ENCODE measurements at places on chromosomes 7 and 10.

DNA sequence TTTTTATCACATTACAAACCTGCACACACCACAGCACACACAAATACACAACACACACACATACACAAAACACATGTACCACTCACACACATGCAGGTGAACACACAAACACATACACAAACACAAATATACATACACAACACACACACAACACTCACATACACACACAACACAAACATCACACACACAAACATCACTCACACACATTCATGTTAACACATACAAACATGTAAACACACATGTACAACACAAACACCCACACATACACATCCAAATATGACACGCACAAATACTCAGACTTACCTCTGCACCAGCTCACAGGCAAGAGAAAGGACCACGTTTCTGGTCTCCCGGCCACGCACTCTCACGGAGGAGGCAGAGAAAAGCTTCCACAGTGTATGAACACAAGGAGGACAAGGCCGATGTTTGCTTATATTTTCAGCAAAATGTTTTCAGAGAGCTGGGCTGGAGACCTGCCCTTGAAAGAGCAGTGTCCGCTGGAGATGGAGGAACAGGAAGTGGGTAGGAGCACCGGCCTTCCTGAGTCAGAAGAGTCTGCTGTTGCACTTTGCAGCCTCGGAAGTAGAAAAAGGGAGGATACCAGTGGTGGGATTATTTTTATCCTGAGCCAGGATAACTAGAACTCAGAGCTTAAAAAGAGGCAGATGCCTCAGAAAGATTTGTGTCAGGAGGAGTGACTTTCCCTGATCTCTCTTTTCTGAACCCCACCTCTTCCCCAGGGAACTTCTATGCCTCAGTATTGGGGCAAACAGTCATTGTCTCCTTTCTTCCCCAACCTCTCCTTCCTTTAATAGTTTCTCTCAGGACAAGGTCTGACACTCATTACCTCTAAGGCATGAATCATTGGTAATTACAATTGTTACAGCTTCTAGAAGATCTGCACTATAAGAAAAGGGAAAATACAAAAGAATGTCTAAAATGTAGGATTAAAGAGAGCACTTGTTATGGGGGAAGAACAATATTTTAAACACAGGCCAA lies at the start of gene GIMAP6:
Gene GIMAP6, minus strand, starts transcription at position 520 of the 999 bp plus-strand sequence. CDS start 2,243 bp downstream, outside the sequence.
- DNase-seq, result no peak

DNA sequence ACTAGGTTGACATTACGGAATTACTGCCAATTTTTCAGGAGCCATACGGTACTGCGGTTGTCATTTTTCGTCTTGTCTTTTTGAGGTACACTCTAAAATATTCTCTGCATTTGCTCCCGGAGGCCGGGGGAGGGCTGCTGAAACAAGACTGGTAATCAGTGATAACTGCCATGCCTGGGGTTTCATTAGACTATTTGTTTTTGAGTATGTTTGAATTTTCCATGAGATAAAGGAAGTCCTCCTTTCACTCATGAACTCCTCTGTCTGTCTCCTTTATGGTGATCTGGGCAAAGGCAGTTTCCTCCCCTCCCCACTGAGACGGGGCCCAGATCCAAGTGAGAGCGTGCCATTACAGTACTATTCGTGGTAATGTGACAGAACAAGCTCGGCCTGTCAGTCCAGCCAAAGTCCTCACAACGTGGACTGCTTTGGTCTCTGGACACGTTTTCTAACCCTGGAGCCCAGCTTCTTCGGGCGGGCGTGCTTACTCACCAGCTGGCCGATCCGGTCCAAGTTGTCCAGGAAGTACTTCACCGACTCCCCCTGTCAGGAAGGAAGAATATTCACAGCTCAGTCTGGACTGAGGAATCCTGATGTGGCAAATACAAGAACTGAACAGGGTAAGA lies 45.1 kb downstream of the AMZ1 start:
- peak; percentile 41 for DNase-seq

DNA sequence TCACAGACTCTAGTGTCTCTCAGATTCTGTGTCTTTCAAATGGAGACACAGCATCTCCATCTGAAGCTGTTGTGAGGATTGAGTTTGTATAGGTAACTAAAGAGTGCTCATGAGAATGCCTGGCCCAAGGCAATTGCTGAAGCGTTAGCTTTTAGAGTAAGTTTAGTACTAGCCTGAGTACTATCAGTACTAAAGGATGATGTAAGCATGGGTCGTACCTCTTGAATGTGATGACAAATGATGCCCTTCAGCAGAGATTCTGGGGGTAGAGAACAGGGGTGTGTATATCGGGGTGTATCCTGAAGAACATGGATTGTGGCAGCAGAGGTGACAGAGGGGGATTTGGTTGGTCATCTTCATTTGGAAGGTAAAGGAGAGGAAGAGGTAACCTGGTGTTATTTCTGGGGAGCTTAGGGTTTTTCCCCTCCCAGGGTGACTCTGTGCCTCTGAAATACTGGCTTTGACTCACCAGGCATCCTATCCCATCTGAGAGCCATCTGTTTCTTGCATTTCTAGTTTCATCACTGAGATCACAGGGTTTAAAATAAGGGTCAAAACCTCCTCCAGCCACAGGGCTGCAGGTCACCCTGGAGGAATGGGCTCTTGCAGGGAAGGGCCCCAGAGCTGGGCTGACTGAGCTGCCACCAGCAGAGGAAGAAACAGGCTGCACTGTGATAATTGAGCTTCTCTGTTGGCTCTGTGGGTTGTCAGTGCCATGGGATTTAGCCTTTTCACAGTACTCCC lies 756.0 kb downstream of the KCNMA1 start:
- DNase-seq, result no peak

- DNase-seq, result no peak
Observed at GRCh38 chr7:36132012-36132411, 21.0 kb upstream of the EEPD1 start.

DNA sequence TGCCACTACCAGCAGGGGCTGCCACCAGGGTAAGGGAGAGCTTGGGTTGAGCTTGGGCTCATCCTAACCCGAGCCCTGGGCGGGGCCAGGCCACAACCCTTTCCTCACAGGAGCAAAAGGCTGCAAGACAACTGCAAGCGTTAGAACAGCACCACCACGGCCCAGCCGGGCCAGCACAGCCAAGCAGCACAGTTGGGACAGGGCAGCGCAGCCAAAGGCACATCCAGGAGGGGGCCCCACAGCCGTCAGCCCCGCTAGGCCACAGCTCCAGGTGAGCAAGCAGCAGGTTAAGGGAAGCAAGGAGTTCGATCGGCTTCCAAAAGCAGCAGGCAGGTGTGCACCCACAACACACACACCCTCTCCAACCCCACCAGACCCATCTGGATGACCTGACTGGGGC lies 7.0 kb upstream of the NDST2 start:
- no peak for DNase-seq

DNA sequence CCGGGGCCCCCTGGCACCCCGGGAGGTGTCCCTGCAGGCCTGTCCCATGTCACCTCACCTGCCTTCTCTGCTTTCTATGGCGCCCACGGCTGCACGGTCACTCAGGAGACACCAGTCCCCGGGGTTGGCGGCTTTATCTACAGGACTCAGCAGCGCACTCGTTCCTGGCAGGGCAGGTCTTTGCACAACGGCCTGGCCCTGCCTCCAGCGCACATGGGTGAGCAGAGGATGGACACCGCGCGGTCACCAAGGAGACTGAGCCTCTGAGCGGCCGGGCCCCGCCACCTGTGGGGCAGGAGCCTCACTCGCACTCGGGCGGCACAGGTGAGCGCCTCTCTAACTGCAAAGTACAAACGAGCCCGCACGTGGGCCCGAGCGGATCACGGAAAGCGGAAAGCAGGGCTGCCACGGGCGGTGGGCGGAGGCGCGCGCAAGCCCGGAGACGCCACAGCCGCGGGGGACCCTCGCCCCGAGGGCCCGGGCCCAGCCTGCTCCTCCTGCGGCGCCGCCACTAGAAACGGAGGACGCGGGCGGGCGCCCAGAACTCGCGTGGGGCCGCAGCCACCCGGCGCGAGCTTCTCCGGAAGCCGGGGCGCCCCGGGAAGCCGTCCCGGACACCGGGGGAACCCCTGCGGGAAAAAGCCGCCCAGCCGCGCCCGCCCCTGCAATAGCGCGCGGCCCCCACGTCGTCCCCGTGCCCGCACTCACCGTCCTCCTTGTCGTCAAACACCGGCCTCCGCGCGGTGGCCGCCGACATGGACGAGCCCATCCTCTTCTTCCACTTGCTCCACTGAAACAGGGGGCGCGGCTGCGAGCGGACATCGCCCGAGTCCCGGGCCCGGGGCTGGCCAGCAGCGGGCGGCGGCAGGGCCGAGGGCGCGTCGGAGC lies 642 bp downstream of the STK32C start:
- peak; percentile 92 for DNase-seq

DNA sequence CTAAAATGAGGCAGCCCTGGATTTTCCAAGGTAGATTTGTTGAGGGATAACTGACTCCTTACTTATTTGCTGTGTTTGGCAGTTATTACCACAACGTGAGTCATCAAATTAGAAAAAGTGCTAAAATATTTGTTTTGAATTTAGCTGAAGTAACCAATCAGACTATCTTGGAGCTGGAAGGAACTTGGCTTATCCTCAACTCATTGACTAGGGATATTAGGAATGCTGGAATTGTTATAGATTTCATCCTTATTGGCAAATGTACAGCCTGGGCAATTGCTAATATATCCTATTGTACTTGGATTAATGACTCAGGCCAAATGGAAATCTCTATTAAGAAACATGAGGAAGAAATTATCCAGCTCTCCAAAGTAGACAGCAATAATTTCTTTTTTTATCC lies 1189.0 kb upstream of the LRRN3 start:
- DNase-seq, result no peak

DNA sequence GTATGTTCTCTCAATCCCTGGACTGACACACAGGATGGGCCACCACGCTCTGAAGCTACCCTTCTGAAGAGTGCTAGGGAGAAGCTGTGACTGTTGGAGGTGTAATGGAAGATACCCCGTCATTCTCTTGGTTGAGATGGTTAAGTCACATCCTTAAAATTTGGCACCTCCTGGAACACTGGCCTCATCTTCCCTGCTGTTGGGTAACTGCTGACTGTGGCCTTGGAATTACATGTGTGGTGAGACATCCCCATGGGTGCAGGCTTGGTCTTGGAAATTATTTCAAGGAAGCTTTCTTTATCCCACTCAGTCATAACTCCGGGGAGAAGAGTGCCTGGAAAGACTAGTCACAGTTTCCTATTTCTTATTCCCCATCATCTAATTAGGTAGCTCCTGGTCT lies 62.0 kb downstream of the LRMDA start:
- DNase-seq, result no peak

- DNase-seq, result no peak
Observed at GRCh38 chr10:131947631-131948347, 33.9 kb downstream of the BNIP3 start.

DNA sequence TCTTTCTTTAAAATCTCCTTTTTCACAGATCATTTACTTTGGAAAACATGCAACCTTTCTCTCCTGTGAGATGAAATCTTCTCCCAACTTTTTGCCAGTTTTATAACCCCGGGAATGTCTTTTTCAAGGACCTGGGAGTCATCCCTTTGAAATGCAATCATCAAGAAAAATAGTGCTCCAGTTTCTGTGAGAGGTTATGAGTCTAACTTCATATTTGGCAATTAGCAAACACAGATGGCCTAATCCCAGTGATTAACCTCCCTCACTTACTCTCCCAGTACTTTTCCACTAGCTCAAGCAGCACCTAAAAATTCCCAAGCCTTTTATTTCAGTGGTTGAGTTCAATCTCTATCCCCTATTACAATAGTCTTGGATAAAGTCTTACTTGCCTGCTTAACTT lies 185.8 kb upstream of the TMEM106B start:
- DNase-seq, result no peak

- peak; percentile 90 for DNase-seq
Observed at GRCh38 chr7:140810830-140811556, 113.7 kb downstream of the BRAF start.

DNA sequence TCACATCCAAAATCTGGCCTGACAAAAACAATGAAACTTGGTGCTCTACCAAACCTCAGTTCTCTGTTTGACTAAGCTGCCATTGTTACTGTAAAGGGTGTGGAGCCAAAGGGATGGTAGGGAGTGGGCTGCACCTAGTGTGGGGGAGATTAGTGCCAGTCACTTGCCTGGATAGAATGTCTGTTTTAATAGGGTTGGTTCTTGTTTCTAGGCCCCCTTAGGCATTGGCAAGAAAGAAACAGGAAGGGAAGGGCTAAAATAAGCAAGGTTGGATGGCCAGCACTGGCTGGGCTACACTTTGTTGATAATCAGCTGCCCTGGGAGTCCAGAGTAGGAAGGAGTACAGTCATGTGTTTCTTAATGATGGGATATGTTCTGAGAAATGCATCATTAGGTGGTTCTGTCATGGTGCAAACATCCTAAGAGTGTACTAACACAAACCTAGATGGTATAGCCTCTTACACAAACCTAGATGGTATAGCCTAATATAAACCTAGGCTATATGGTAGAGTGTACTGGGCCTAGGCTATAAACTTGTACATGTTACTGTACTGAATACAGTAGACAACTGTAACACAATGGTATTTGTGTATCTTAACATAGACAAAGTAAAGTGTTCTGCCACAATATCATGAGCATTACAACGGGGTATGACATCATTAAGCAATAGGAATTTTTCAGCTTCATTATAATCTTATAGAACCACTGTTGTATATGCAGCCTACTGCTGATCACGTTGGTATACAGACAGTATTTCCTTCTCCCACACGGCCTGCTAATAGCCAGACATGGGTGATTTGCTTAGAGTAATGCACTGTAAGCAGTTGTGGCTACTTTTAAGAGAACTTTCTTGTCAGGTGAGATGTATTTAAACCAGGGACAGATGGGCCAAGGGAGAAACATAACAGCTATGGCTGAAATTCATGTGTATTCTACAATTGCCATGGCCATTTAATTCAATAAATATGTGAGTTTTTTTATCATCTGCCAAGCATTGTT lies 15.4 kb downstream of the BBIP1 start:
- DNase-seq, result no peak

- no peak for DNase-seq
Observed at GRCh38 chr7:119748991-119749390, 524.0 kb upstream of the KCND2 start.

DNA sequence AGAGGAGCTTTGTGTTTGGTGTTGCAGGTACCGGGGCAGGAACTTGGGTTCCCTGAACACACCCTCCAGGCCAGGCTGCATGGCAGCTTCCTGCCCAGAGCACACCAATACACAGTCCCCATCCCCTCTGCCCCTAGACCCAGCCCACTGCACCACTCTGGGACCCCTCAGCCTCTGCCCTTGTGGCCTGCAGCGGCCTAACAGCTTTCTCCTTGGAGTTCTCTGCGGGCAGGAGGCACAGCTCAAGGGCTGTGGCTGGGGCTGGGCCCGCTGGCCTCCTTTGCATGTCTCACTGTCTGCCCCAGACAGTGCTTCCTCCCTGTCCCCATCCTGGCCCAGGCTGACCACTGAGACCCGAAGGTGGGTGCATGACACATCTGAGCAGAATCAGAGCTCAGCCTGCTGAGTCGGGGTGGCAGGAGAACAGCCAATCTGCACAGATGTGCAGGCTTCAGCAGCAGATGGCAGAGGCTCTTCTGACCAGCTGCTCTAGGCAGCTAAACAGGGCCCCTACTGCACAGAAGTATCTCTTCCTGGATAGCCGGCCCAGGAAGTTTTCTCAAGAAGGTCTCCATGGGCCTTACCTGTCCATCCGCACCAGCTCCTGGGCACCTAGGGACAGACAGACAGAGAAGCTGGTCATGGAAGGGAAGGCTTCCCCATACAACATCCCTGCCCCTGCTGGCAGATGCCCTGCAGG lies 20.8 kb downstream of the VSIR start:
- peak; percentile 36 for DNase-seq

Data from DMS53 (cell line).